ENCODE measurements at places on chromosomes 11 and 22.

DNA sequence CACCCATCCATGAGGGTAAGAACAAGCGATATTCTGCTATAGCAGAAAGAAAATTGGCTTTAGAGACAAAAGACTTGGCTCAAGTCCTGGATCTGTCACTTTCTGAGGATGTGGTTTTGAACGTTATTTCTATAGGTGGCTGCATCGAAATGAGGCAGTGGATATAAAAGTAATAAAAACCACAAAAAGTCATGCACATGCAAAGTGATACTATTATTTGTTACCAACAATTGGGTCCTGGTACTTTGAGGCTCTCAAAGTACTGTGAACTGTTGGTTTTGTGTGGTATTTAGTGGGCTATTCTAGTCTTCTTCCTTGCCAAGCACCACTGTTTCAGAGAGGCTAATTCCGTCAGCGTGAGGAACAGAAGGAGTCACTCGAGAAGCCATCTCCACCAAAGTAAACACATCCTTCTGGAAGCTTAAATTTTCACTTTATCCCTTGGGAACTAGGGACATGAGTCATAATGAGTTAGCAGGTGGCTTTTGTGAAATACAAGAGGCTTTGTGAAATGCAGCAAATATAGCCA is 13.1 kb downstream of the UBASH3B start:
- peak; percentile 34 for DNase-seq

- no peak for DNase-seq
These were observed 49.1 kb upstream of the CD5 start for GRCh38 chr11:61053191-61053590.

- no peak for DNase-seq
These were observed 11.5 kb downstream of the CLMP start for GRCh38 chr11:123183391-123184099.

DNA sequence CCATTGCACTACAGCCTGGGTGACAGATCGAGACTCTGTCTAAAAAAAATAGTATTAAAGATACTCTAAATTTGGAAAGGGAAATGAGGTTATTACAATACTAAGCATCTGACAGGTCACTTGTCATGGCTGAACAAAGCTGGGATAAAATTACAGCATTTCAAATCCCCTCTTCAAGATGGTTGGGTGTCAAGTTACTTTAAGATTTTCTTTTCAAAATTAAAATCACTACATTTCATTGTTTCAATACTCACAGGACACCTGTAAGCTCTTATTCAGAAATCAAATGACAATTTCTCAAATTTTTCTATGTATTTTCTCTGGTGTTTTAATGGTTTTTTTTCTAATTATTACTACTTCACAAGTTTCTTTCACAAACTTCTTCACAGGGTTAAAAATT is 5.7 kb downstream of the TAF1D start:
- DNase-seq, result no peak

- peak; percentile 48 for DNase-seq
These were observed 10.3 kb downstream of the PRDM10 start for GRCh38 chr11:129992161-129992944.

DNA sequence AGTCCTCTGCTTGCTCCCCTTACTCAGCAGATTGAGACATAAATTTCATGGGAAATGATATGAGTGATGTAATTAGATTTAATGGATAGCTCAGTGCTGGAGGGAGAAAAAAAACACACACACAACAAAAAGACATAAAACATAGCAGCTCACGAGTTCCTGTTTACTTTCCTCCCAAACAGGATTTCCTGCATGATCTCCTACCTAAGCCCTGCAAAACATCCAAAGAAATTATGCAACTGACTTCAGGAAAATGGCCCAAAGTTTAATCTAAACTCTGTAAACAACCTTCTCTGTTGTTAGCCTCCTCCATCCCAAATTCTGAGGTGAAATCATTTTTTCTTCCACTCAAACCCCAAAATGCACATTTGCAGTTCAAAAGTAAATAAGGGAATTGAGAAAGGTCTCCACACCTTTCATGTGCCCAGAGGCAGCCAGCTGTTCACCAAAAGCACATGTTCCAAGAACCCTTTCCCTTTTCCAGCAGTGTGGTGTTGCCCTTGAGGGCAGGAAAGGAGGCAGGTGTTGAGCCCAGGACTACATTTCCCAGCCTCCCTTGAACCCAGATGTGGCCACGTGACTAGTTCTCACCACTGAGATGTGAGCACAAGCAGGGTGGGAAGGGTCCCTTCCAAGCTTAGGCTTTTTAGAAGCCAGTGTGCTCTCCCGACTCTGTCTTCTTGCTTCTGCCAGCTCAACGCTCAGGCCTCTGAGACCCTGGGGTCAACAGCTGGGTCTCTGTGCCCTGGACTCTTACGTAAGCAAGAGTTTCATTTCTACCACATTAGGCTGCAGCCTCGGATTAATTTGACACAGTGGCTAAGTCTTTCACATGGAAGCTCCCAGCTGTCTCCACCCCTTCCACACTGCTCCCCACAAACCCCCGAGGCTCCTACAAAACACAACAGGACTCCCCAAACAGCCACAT is 301.2 kb downstream of the CTTN start:
- DNase-seq, result no peak

DNA sequence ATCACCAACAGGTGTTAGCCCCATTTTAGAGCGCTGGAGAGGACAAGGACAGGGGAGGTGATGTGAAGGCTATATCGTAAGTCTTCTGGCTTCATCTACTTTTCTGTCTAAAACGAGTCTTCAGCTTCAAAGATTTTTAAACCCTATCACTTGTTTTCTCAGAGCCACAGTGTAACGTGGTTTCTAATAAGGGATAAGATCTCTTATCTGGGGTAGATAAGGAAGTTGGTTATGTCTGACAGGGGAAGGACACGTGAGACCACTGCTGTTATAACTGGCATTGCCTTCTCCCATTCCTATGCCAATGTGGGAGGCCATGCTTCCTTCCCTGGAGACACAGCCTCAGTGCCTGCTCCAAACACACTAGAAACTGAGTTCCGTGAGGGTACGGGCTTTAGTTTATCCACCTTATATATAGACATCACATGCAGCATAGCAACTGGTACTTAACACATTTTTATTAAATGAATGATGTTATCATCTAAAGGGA is 39.3 kb downstream of the LARGE2 start:
- DNase-seq, result no peak

- no peak for DNase-seq
These were observed 15.6 kb upstream of the CHRNA10 start for GRCh38 chr11:3686751-3687150.

- DNase-seq, result no peak
These were observed 361.2 kb downstream of the MN1 start for GRCh38 chr22:27440304-27440865.

- no peak for DNase-seq
These were observed 4.5 kb downstream of the GAL start for GRCh38 chr11:68688881-68689280.

DNA sequence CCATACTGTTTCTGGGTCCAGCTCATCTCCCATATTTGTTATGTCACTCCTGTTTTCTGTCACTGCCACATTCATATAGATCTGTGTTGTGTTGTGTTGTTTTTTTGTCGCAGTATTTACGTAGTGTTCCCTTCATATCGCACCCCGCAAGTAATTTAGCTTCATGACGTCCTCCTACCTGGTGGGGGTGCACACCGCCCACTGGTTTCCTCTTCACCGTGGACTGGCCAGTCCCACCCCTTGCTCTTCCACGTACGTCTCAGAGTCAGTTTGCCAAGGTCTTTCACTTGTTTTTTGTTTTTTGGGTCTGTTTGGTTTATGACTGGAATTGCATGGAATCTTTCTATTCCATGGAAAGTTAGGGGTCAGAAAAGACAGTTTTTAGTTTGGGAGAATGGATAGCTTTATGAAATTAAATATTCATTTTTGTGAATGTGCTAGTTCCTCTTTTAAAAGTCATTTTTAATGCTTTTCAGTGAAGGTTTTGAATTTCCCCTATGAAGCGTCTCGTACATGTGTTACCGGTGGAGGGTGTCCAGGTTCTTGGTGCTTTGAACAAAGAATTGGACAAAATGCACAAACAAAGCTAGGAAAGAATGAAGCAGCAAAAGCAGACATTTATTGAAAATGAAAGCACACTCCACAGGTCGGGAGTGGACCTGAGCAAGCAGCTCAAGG is 134.3 kb downstream of the TBC1D22A start:
- DNase-seq, result no peak

DNA sequence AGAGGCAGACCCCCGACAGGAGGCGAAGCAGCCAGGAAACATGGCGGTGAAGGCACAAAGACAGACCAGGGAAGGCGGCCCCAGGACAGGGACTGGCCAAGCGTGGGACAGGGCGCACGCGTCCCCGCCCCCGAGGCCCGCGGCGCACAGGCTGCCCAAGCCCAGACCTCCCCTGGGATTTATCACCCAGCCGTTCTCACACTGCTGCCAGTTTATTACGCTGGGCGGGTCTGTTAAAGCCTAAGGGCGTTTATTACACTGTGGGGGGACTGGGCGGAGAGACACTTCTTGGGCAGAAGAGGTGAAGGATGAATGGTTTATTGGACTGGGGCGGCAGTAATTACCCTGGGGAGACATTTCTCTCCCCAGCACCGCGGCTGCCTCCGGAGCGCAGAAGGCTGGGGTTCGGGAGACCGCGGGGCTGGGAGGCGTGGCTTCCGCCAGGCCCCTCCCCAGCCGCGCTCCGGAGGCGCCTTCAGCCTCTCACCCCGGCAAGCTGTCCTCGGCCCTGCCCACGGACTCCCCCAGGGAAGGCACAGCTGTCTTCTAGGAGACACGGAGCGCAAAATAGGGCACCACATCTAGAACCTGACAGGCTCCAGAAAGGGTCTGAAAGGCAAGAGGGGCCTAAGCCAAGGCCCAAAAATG is 47.1 kb downstream of the SLC22A12 start:
- DNase-seq, result no peak

- DNase-seq, result no peak
These were observed 185.4 kb upstream of the GUCY1A2 start for GRCh38 chr11:107203656-107204055.

DNA sequence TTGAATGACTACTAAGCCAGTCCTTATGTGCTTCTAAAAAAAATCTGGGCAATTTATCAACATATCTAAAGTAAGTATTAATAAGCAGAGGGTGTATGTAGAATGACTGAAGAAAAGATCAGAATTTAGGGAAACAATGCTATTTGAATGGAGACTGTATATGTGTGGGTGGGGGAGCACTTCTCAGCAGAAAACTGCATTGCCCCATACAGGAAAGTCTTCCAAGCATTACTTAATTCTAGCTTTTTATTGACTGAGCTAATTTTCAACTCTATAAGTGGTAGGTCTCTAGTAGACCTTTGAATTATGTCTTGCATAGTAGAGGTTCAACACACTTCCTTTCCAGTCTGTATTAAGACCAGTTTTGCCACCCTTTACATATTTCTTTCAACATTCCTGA is 41.7 kb downstream of the CASP12 start:
- no peak for DNase-seq

DNA sequence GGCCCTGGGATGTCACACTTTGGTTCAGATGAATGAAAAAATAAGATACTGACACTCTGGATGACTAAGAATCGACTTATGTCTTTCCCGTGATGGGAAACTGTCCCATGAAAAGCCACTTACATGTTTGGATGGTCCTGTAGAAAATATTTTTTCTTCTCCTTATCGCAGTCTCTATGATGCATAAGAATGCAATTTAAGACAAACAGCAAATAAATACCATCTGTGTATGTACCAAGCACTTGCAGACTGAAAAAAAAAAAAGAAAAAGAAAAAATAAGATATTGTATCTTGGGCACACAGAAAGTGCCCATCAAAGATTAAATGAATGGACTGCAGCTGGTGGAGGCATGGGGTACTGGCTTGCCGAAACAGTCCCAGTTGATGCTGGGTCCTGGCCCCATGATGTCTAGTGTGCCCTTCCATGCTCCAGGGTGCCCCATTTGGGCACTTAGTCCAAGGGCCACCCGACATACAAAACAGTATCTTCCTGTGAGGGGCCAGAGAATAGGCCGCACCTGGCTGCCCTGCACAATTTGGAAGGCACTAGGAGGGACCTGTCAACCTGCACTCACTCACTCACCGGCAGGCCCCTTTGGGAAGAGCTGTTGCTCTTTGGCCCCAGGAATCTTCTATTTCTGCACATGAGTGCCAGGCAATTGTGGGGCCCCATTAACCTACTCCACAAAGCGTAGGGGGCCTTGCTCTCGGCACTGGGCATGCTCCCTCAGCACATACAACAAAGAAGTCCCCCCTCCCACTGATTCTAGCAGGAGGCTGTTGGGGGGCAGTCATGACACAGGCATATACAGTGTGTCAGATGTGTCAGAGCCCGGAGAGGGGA is 2.5 kb upstream of the ZBED4 start:
- no peak for DNase-seq

DNA sequence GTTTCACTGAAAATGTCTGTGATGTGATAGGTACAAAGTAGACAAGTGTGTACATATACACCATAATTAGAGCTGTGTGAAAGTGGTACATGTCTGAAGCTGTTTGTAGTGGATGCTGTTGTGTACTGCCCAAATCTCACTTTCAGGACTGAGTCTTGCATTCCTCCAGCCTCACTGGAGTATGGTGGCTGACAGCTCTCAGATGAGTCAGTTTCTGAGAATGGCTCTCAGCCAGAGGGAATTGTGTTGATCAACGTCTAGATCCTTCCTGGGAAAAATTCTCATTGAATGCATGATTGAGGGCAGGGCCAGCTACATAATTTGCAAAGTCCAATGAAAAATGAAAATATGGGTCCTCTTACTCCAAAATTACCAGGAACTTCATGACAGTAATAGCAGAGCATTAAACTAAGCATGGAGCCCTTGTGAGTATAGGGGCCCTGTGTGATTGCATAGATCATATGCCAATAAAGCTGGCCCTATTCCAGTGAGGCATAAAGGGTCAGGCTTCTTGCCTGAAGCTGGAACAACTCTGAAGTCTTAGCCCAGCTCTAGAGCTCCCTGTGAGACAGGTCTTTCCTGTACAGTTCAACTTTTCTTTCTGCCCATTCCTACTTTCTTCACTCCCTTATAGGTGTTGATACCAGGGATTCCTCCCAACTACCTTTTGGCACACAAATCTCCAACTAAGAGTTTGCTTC is 10.8 kb upstream of the CYP2R1 start:
- DNase-seq, result no peak

DNA sequence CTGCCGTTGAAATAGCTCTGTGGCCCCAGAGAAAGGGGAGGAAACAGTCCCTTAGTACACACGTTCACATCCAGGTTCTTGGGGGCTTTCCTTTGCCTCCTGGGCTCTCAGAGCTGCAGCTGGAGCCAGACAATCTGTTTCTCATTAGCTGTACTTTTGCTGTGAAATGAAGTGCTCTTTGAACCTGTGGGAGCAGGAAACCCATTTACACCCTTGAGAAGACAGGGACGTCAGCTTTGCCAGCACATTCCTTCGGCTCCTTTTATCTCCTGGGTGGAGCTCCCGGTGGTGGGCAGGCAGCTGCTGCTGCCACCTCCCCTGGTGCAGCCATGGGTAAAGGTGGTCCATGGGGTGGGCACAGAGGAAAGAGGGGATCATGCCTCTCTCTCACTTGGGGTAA is 80.6 kb upstream of the TIMP3 start:
- no peak for DNase-seq

GRCh38 chr11:34251589-34251980 is 106.2 kb downstream of the ABTB2 start:
- DNase-seq, result no peak

DNA sequence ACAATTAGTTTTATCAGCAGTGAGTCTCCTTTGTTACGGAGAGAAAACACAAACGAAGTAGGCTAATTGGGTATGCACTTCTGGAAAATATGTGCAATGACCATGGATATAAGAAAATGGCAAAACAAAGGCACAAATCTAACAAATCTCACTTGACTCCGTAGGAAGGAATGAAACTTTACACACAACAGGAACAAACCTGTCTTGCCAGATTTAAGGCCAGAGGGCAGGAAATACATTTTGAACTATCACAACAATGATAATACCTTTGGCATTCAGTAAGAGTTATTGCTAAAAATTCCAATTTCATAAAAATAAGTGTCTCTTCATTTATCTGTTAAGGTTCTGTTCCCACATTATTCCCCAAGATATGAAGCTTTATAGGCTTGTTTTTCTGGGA is 36.6 kb downstream of the SLC25A17 start:
- DNase-seq, result no peak
